ENCODE measurements at places on chromosomes 5 and 9. TPM values are rescaled to one million over a fixed set of nuclear protein-coding genes. Genes with fewer than 3 reads are reported as not detected.

Gene PLEKHG4B
- total RNA-seq: not detected

Gene LPCAT1
- total RNA-seq: 49.4 TPM

Gene C5orf52
- not detected for total RNA-seq

Gene SPATA31A3
- total RNA-seq: not detected

Gene SPINK13
- not detected for total RNA-seq

Gene GZMA
- total RNA-seq: 170 TPM

Gene OBP2B
- not detected for total RNA-seq

Gene TGFBI
- total RNA-seq: 0.36 TPM

Gene PCDHB3
- total RNA-seq: not detected

Measured in activated naive CD4-positive, alpha-beta T cell treated with anti-CD3 and anti-CD28 coated beads, Interleukin-2, amount 10 ng/mL, durations not matched to agents 5 hours and 36 hours (primary cell).